ENCODE measurements at places on chromosomes 3 and 15.

GRCh38 chr3:194056731-194057415 is 79.1 kb upstream of the HES1 start:
- H3K36me3 ChIP-seq: no peaks in the 10 kb centered on the region
- no peaks in the 10 kb centered on the region for H3K27me3 ChIP-seq
- no peak overlapping the region for H3K27ac ChIP-seq
- peaks cover 11% of the 10 kb centered on the region for H3K4me1 ChIP-seq
- H3K4me3 ChIP-seq: no peak overlapping the region
- DNase-seq: no peak

DNA sequence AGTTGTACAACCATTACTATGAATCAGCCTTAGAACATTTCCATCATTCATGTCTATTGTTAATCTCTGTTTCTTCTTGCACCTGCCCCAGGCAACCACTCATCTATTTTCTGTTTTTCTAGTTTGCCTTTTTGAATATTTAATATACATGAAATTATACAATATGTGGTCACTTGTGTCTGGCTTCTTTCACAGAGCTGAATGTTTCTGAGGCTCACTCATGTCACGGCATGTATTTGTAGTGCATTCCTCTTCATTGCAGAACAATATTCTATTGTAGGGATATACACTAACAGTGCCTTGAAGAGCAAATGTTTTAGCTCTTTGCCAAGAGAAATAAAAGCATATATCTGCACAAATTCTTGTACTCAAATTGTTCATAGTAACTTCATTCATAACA is 32.9 kb downstream of the CERS3 start:
- no peak for DNase-seq
- no peak overlapping the region for H3K27ac ChIP-seq
- no peaks in the 10 kb centered on the region for H3K27me3 ChIP-seq
- no peaks in the 10 kb centered on the region for H3K36me3 ChIP-seq

DNA sequence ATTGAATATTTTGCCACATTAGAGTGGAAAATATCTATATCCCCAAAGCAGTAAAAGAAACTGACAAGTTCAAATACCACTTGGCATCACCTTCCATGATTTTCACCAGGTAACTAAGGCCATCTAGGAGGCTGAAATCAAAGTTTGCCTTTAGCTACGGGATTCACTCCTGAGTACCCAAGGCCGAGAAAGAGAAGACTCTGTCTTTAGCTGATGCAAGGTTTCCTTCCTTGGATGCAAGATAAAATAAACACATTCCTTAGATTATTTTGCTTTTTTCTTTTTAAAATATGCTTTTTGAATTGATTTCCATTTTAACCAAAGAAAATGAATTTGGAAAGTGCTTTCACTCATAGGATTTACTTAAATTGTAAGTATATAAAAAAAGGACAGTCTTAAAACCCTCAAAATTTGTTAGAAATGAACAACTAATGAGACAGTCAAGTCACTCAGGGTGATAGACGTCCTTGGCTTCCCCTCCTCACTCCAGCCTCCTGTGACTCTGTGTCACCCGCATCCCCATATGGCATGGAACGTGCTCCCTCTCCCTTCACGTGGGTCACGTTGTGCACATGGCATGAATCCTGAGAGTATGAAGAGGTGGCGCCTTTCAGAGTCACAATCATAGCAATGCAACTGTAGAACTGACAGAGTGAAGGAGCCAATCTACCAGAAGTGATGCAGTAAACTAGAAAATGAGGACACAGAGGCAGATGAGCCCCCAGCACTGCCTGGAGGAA is 148.4 kb downstream of the RTP4 start:
- H3K36me3 ChIP-seq: peaks cover 13% of the 10 kb centered on the region
- no peak overlapping the region for H3K4me3 ChIP-seq
- H3K27me3 ChIP-seq: no peaks in the 10 kb centered on the region
- H3K27ac ChIP-seq: no peak overlapping the region
- H3K4me1 ChIP-seq: peaks cover 5% of the 10 kb centered on the region

- peaks cover 1% of the 10 kb centered on the region for H3K4me1 ChIP-seq
- no peak overlapping the region for H3K27ac ChIP-seq
- H3K36me3 ChIP-seq: peaks cover 26% of the 10 kb centered on the region
- no peak overlapping the region for H3K4me3 ChIP-seq
Observed at GRCh38 chr15:44661576-44661975, 1.9 kb downstream of the SPG11 start.

DNA sequence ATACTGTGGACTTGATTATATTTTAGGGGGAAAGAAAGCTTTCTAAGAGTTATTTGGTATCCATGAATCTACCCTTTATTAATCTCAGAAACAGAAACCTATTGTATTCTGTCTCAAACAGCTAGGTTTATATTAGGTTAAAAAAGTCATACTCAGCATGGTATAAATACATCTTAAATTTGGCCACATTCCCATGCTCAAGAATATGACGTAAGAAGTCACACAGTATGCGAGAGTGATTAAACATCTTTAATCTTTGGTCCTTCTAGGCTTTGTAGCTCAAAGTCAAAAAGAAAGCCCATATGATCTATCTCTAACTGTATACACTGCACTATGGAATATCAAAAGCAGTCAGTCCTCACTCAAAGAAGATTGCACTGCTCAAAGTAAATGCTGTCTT is 131.4 kb downstream of the EPHA3 start:
- H3K4me1 ChIP-seq: no peaks in the 10 kb centered on the region
- H3K27ac ChIP-seq: no peak overlapping the region
- H3K36me3 ChIP-seq: no peaks in the 10 kb centered on the region
- no peak for DNase-seq
- no peaks in the 10 kb centered on the region for H3K27me3 ChIP-seq

DNA sequence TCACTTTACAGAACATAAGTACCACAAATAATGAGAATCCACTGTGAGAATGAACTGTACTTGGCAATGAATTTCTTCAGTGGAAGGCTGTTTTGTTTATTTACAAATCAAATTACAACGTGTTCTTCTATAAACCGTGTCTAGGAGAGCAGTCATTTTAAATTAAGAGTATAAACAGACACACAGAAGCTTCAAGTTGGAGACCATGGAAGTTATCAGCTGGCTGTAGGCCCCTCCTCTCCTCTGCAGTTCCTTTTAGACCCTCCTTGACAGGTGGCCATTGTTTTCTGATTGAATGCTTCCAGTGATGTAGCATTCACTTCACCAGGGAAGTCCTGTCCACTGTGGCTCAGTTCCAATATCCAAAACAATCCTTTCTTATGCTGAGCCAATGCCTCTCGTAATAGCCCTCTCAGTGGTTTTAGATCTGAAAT is 7.3 kb upstream of the MAPK6 start:
- no peaks in the 10 kb centered on the region for H3K27me3 ChIP-seq
- no peak overlapping the region for H3K4me3 ChIP-seq
- H3K27ac ChIP-seq: no peak overlapping the region
- no peak for DNase-seq
- no peaks in the 10 kb centered on the region for H3K4me1 ChIP-seq

DNA sequence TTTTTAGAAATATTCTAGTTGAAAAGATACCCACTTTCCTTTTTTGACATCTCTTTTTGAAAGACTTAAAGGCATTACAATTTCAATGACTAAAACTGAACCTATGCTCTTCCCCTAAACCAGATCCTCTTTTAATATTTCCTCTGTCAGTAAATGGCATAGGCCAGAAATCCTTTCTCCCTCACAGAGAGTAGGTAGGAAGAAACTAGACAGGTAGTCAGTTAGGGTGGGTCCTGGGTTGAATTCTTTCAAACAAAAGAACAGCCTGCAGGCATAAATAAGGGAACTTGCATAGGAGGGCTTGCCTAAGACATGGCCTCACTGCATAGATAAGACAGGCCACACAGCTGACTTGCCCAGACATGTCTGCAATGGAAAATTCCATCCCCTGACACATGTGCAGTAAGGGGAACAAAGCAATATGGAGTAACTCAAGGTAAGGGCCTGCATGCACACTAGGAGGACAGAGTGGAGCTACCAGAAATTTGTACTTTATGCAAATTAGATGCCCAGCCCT is 23.1 kb downstream of the PLSCR5 start:
- no peaks in the 10 kb centered on the region for H3K4me1 ChIP-seq
- peaks cover 9% of the 10 kb centered on the region for H3K36me3 ChIP-seq
- no peak overlapping the region for H3K4me3 ChIP-seq
- no peaks in the 10 kb centered on the region for H3K27me3 ChIP-seq

DNA sequence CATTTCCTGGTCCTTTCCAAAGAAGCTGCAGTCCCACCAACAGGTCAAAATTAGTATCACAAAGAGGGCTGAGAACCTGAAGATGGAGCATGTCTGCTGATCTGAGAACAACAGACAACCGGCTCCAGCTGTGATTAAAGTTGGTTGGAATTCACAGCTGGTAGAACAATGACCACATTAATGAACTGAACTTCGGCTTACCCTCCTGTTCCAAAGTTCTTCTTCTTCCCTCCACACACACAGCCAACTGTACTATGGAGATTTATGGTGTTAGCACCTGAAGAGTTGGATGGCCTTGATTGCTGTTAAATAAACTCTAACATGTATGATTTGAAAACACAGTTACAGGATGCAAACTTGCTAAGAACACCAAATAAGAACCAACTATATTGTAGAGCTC is 27.4 kb upstream of the ROPN1 start:
- no peaks in the 10 kb centered on the region for H3K4me1 ChIP-seq
- DNase-seq: no peak
- no peaks in the 10 kb centered on the region for H3K27me3 ChIP-seq
- no peak overlapping the region for H3K27ac ChIP-seq
- no peaks in the 10 kb centered on the region for H3K36me3 ChIP-seq

DNA sequence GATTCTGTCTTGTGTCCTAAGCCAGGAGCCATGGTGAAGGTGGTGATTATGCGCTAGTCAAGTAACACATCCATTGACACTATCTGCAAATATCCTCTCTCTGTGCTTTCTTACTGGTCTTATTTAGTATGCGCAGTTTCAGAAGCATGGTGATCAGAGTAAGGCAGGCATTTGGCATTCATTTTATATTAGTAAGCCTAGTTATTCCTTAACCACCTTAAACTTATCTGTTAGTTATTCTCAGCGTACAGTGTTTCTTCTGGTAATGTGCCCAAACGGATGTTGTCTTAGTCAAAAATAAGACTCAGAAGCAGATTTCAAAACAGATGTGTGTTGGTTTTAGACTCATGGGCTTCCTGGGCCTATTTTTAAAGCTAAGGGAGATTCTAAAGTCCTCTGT is 329.2 kb downstream of the GRM7 start:
- no peaks in the 10 kb centered on the region for H3K36me3 ChIP-seq
- H3K27me3 ChIP-seq: no peaks in the 10 kb centered on the region
- no peak overlapping the region for H3K27ac ChIP-seq
- no peak overlapping the region for H3K4me3 ChIP-seq
- DNase-seq: no peak
- no peaks in the 10 kb centered on the region for H3K4me1 ChIP-seq

DNA sequence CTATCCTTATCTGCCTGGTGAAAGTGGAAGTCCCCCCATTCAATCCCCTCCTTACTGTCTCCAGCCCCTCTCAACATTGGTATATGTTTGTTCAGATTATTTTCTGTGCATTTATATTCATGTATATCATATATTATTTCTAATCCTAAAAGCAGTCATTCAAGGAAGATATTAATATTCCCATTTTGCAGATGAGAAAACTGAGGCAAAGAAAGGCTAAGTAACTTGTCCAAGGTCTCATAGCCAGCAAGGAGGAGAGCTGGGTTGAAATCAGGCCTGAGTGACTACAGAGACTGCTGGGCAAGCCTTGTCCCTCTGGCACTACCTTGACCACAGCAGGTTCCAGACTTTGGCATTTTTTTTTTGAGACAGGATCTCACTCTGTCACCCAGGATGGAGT is 29.0 kb downstream of the FOXL2NB start:
- H3K27ac ChIP-seq: no peak overlapping the region
- H3K4me1 ChIP-seq: no peaks in the 10 kb centered on the region
- no peak overlapping the region for H3K4me3 ChIP-seq
- no peaks in the 10 kb centered on the region for H3K36me3 ChIP-seq

GRCh38 chr3:187323091-187323490 is 31.6 kb upstream of the MASP1 start:
- DNase-seq: no peak
- no peaks in the 10 kb centered on the region for H3K27me3 ChIP-seq
- H3K4me1 ChIP-seq: peaks cover 2% of the 10 kb centered on the region
- no peaks in the 10 kb centered on the region for H3K36me3 ChIP-seq

- H3K27me3 ChIP-seq: no peaks in the 10 kb centered on the region
- no peak overlapping the region for H3K4me3 ChIP-seq
- no peak for DNase-seq
- H3K36me3 ChIP-seq: no peaks in the 10 kb centered on the region
- H3K27ac ChIP-seq: no peak overlapping the region
Observed at GRCh38 chr3:185997130-185997529, 59.3 kb upstream of the TRA2B start.

DNA sequence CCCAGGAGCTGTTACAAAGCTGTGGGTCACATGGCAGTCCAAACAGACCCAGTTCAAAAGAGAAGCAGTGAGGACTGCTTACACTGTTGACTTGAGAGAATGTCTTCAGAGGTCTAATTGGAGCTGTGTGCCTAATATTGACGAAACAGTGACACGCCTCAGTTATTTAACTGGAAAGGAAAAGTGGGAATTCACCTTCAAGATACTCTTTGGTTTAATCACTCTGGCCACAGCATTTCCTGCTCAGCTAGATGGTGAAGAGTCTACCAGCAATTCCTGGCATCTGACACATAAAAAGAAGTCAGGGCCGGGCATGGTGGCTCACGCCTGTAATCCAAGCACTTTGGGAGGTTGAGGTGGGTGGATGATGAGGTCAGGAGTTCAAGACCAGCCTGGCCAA is 326.4 kb downstream of the SV2B start:
- no peak overlapping the region for H3K4me3 ChIP-seq
- DNase-seq: no peak
- H3K27me3 ChIP-seq: no peaks in the 10 kb centered on the region
- H3K4me1 ChIP-seq: peaks cover 10% of the 10 kb centered on the region
- no peak overlapping the region for H3K27ac ChIP-seq

DNA sequence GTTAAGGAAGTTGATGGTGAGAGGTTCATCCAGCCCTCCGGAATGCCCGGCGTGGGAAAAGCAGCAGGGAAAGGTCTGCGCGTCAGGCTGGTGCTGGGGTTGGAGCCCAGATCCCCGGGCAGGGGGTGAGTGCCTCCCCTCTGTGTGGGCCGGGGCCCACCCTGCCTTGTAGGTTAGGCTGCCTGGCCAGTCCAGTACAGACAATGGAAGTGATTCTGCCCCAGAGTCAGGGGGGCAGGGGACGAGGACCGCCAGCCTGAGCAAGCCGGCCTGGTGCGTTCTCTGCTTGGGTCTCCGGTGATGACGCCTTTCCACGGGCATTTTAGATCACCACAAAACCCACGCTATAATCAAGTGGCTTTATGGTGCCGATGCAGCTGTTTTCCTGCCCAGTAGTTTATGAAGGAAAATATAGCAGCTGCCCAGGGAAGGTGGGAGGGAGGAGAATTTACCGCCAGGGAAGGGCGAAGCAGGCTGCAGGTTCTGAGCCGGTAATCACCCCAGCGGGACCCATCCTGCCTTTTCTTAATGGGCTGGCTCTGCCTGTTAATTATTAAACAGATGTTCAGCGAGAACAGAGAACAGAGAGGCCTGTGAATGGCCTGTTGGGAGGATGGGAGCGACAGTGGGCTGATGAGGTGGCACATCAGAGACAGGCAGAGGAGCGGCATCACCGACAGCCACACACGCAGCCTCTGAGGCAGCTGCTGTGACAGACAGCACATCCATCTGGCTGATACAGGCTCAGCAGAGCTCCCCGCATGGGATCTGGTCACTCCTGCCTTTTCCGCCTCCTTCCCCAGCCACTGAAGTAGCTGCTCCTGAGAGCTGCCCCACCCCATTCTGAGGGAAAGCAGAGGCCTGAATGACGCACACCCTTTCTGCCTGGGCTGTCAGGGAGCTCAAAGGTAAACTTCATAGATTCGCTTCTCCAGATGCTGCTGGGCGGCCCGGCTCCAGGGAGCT is 35.2 kb downstream of the BDH1 start:
- no peaks in the 10 kb centered on the region for H3K27me3 ChIP-seq
- H3K36me3 ChIP-seq: no peaks in the 10 kb centered on the region
- no peak overlapping the region for H3K27ac ChIP-seq
